ENCODE measurements at places on chromosomes 16 and 17.

GRCh38 chr17:82108496-82108945, 10.5 kb upstream of the FASN start:
- DNase-seq: no peak

DNA sequence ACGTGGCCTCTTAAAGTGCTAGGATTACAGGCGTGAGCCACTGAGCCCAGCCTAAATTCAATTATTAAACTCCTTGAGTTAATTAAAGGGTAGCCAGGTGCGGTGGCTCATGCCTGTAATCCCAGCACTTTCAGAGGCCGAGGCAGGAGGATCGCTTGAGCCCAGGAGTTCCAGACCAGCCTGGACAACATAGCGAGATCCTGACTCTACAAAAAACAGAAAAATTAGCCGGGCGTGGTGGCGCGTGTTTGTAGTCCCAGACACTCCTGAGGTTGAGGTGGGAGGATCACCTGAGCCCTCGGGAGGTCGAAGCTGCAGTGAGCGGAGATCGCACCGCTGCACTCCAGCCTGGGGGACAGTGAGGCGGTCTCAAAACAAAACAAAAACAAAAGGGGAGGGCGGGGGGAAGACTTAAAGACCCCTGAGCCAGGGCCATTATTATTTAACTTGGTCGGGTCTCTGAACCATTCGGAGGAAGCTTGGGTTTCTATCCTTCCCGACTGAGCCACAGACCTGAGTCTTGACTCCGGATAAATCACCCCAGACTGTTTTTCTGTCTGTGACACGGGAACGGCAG, 19.5 kb downstream of the BCL7C start:
- DNase-seq: no peak

DNA sequence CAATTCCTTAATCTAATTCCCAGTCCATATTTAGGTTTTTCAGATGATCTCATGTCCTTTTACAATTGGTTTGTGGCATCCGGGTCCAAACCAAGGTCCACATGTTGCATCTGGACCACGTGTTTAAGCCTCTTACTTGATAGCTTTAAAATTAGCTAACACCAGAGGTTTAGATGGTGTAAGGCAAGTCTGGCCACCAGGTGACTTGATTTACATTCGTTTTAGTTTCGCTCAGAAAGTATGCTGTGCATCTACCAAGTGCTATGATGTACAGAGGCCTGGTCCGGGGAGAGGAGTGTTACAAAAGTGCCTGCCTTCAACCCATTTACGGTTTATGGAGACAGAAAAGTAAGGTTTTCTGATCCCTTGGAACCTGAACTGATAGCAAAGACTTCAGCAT, 878 bp upstream of the DNAJA2 start:
- DNase-seq: peak; percentile 18

GRCh38 chr17:44878627-44879221, 20.5 kb downstream of the EFTUD2 start:
- DNase-seq: peak; percentile 10

GRCh38 chr16:75251280-75252048, at the start of gene BCAR1:
Gene BCAR1, minus strand, starts transcription at chr16:75251624. Its CDS starts 142 bp downstream, at chr16:75251482.
- DNase-seq: no peak

DNA sequence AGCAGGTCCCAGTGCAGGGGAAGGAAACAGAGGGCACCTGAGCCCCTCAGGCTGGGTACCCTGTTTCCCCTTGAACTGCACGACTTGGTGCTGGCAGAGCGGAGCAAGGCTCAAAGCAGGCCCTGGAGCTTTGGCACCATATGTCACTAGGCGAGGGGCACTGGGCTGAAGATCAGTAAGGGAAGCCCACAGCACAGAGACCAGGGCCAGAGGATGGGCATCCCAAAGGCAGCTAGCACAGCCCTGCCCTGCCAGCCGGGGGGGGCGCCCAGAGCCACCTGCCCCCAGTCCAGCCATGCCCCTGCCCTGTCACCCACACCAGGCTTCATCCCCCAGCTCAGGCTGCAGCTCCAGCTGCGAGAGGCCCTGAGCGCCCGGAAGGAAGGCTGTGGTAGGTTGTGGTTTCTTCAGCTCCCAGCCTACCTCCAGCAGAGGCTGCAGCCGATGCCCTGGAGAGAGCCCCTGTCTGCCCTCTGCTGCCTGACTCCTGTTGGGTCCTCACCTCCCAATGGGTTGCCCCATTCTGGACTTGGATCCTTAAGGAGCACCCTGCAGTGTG, 10.9 kb downstream of the NHERF1 start:
- peak; percentile 53 for DNase-seq

DNA sequence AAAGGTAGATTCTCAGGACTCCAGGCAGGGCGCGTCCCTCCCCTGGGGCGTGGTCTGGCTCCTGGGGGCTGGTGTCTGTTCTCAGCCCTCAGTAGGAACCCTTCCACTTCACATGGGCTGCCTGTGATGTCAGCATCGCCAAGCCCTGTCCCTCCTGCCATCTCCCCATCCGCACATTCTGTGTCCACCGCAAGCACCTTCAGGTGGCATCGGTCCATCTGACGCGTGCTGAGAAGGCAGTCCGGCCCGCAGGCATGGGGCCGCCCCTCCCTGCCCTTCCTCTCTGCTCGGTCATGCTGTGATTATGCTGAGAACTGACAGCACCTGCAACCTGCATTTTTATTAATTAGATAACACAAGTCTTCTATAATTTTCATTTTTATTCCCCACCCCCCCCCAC, 12.7 kb upstream of the DNAH17 start:
- DNase-seq: no peak

DNA sequence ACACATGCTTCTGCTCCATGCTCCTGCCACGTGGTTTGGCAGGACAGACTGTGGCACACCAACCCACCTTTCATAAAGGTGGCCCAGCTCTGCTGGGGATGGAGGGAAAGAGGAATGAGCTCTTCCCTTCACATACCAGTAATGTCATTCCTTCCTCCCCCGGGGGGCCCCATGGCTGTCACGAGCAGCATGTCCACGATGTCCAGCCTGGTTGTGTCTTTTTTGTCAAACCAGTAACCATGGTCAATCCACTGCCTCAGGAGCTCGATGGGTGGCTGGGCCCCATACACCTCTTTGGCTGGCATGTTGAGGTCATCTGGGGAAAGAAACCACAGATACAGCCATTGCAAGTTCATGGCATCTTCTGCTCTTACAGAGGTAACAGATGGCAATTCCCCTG, 96.6 kb downstream of the LYRM1 start:
- no peak for DNase-seq

- peak; percentile 54 for DNase-seq
These were observed 16.6 kb downstream of the RMI2 start for GRCh38 chr16:11361701-11362451.
